Frontal cortex (tissue), 4 donors: ENCODE measurements at places on chromosomes 2 and 18. TPM values are rescaled to one million over a fixed set of nuclear protein-coding genes. Genes with fewer than 3 reads are reported as not detected.

The IL1RL1 gene
- total RNA-seq, result not detected

GRCh38 chr18:4454537-4455112 is 482 bp downstream of the DLGAP1 start:
- DNase-seq, result no peak

DNA sequence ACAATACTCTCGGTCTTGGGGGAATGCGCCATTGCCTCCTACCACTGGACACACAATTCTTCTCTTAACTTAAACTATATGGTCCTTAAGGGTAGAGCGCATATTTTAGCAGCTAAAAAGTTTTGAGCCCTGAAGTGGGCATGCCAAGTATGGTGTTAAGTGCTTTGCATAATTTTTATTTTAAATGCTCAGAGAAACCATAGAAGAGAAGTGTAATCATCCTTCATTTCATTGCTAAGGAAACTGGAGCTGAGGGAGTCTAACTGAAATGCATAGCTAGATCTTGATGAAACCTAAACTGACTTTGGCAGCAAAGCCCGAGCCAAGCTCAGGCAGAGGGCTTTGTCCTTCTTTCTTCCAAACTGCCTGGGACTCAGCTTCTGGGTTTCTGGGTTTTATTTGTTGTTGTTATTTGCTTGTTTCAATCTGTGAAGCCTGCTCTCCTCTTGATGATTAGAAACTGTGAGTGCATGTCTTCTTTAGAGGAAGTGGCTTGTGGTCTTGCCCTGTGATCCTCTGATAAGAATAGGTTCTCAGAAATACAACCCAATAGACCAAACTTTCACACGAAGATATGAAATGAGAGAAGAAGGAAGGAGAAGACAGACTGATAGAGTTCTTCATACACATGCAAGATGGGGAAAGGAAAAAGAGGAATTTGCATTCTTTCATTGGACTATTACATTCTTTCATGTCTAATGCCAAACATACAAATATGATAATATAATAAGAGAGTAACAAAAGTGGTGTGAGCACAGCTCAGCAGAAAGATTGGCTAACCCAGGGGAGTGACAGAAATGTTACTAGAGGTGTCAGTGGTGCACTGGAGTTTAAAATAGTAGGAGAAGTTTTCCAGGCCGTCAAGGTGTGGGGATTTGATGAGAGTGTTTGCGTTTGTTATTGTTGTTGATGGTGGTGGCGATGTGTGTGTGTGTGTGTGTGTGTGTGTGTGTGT is 7.5 kb upstream of the RNF144A start:
- no peak for DNase-seq

DNA sequence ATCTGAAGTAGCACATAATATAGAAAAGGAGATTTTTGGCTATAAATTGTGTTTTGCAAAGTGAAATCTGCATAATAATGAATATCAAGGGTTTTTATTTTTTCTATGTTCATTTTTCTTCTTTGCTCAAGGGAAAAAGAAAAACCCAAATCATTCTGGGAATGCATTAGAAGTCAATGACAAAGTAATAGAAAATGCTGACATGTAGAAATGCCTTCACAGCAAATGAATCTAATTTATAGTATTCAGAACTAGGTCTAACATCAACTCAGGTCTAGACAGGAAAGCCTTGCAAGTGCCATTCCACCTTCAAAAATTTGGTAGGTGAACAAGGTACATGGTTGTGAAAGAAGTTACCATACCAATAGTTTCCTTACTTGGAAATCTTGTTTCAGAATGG is 831.5 kb upstream of the CELF4 start:
- DNase-seq, result no peak

DNA sequence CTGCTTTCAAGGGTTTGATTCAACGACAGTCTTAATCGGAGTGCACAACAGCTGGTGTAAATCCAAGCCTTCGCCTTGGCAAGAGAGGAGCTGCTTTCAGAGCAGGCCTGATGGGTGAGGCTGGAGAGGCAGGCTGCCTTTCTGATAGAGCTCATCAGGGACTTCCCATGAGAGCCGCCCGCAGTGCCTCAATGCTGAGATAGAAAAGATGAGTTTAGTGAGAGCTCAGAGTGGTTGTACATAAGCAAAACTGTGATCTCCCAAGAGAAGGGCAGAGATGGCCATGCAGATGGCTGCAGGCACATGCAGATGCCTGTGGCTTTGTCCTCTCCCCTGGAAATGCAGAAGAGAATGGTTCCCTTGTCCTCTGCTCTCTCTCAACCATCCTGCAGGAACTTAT is 122.1 kb downstream of the ARL4C start:
- DNase-seq, result no peak

The FAM210A gene
- total RNA-seq, result 29.8 TPM

The BMP10 gene
- total RNA-seq, result not detected

The CFAP65 gene
- total RNA-seq, result 0.82 TPM

The SMAD4 gene
- total RNA-seq, result 63.2 TPM

DNA sequence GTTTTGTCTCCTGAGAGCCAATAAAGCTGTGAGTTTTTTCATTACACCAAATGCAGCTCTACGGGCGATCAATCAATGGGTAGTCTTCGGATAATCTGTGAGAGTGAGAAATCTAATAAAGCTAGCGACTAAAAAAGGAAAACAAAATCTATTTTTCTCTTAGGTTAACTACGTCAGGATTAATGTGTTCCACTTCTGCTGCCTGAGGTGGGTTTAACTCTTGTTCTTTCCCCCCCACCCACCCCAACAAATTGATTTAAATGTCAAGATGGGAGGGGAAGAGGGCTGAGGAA is 63.0 kb upstream of the PSMD14 start:
- no peak for DNase-seq
